ENCODE measurements at places on chromosomes 1 and 21.

- DNase-seq: no peak
Observed at GRCh38 chr1:162846256-162847212, 14.4 kb downstream of the CCDC190 start.

GRCh38 chr1:221921936-221922335 is 180.0 kb upstream of the DUSP10 start:
- DNase-seq: no peak

GRCh38 chr1:91913018-91913417 is 27.1 kb upstream of the TGFBR3 start:
- DNase-seq: no peak

GRCh38 chr1:179598631-179599030 is 7.0 kb downstream of the TDRD5 start:
- DNase-seq: no peak

GRCh38 chr1:183365093-183365492 is 53.1 kb downstream of the NMNAT2 start:
- DNase-seq: no peak

DNA sequence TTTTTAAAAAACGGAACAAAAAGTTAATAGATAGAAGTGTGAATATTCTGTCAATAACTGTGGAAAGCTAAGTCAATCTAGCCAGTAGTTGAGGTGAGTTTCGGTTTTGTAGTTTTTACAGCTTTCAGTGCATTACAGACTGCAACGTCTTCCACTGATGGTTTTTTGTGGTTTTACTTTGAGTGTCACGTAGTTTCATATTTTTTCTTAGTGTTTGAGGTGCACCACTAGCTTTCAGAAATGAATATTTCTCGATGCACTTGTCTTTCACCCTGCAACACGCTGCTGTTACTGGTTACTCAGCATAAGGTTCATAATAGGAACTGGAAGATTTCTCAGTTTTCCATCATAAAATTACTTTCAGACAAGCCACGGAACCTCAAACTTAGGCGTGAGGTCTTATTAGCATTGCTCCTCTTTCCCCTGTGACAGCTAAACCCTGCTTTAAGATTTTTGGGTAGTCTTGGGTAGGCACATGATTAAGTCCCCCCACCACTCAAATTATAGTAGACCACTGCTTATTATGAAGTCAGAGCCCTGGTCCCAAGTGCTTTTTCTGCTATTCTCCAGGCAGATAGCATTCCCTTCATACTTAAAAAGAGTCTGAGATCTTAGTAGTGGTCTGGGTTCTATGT is 1412.7 kb downstream of the KCNT2 start:
- DNase-seq: no peak

- no peak for DNase-seq
Observed at GRCh38 chr1:239349699-239350098, 36.7 kb upstream of the CHRM3 start.

DNA sequence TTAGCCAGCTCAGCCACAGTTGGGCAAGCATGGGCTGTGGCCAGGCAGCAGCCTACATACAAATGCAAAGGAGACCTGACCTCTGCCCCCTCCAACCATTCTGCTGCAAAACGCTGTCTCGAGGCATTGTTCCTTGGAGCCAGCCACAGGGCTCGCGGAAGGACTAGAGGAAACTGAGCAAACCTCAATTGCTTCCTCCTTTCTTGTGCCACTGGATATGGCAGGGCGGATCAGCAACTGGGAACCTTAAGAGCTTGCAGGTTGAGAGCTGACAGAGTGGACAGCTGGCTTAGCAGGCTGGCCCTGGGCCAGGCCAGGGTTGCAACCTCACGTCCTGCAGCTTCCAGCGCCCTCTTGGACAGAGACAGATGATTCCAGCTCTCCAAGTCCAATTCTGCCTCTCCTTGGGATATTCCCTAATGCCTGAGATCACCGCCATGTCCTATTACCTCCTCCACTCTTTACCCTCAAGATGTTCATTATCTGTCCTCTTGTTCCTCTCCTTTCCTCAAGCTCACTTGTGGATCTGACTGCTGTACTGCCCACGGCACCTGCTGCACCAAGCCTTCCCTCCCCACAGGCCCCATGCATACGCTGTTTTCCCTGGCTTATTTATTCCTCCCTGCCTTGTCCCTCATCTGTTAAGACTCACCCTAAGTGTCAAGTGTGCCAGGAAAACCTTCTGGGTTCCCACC is 67.5 kb downstream of the SDC3 start:
- no peak for DNase-seq

DNA sequence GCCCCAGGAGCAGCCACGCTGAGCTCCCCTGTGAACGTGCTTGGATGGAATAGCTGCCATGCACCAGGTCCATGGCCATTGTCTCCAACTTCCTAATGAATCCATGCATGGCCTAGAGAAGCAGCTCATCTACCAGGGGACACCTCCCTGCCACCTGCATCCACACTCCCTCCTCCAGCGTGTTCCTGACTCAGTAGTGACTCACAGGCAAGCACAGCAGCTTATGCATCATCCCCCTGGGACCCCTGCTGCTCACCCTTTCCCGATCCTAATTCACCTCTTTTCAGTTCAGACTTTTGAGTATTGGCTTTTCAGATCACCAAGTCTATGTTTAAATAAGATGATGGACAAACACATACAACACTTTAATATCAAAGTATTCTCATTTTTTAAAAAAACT is 39.9 kb upstream of the TADA1 start:
- DNase-seq: no peak

- no peak for DNase-seq
Observed at GRCh38 chr1:152976688-152977087, 6.2 kb downstream of the SPRR4 start.

DNA sequence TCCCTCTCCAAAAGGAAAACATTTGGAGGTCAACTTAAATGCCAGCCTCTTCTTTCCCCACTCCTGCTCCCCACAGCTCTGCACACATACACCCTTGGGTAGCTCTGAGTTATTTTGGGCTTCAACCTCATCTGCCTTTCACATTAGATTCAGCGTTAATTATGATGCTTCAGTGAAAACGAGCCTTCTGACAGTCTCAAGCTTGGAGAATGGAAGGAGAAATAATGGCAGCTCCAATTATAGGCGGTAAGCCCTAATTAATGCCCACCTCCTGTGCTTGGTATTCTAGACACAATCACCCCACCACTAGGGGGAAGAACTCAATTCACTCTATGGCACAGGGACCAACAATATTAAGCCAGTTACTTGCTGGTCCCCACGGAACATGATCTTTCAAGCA is 397.9 kb downstream of the BRINP2 start:
- no peak for DNase-seq

DNA sequence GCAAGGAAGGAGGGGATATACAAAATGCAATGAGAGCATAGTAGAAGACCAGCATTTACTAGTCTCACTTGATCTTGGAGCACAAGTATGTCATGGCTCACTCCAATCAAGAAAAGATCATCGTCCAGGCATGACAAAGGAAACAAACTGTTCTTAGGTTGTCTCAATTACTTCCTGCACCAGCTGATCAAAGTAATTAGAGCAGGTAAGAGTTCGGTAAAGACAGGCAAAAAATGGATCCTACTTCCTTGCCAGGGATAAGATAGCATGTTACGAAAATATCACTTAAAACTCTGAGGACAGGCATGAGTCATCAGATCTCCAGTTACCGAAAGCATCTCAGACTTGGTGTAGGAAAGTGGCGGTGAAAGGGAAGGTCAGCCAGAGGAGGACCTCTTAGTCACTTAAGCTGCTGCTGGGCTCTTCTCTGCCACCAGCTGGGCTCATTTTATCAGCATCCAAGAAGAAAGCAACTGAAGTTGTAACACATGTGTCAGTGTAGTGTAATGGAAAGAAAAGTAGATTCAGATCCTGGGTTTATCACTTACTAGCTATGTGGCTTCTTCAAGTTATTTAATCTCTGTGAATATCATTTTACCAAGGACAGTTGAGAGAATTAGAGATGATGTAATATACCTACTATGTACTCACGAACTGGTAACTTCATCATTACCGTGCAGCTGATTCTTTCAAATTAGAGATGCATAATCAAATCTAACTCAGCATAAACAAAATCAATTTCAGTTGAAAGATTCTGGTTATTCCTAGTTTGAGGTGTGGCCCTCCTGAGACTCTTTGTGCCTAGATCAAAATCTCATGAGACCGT is 46.8 kb downstream of the XCL1 start:
- DNase-seq: no peak

- DNase-seq: no peak
Observed at GRCh38 chr1:231134624-231135023, 27.2 kb upstream of the TRIM67 start.

DNA sequence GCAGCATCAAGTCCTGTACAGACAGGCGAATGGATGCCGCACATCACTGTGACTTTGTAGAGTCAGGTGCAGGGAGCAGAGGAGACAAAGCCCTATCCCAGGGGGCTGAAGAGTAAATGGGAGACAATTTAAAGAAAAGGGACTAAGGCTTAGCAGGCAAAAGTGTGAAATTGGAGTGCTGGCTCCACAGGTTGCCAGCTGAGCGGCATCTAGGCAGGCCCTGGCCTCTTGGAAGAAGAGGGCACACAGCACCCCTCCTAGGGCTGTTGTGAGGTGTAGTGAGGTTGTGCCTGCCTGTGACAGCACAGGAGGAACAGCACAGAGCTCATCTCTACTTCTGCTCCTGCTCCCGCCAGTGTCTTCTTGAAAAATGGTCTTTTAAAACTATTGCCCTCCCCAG is 47.3 kb downstream of the TENT5C start:
- DNase-seq: no peak

DNA sequence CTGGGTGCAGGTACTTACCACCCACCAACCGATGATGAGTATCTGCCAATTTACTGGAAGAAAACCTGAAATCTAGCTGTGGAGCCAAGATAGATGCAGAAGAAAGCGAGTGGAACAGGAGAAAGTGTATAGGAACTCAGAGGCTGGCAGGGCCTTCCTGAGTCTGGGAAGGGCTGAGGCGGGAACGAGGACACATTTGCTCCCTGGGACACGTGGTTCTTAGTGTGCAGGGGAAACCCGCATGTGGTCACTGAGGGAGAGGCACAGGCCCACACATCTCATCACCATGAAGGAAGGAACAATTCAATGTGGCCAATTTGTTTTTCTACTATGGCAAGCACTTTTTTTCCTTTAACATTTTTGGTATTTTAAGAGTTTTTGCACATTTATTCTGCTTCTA is 8.2 kb downstream of the RYR2 start:
- no peak for DNase-seq

GRCh38 chr1:166379447-166379846 is 212.6 kb upstream of the FAM78B start:
- no peak for DNase-seq

- DNase-seq: no peak
Observed at GRCh38 chr1:80083892-80084291, 1077.4 kb upstream of the ADGRL4 start.

GRCh38 chr1:230206976-230207375 is 139.9 kb downstream of the GALNT2 start:
- DNase-seq: no peak

GRCh38 chr1:66533804-66534740 is at the start of gene SGIP1:
Gene SGIP1 (plus strand): TSS chr1:66534153. CDS start chr1:66534359, 206 bp downstream.
- no peak for DNase-seq

GRCh38 chr1:230158415-230159291 is 91.6 kb downstream of the GALNT2 start:
- no peak for DNase-seq

DNA sequence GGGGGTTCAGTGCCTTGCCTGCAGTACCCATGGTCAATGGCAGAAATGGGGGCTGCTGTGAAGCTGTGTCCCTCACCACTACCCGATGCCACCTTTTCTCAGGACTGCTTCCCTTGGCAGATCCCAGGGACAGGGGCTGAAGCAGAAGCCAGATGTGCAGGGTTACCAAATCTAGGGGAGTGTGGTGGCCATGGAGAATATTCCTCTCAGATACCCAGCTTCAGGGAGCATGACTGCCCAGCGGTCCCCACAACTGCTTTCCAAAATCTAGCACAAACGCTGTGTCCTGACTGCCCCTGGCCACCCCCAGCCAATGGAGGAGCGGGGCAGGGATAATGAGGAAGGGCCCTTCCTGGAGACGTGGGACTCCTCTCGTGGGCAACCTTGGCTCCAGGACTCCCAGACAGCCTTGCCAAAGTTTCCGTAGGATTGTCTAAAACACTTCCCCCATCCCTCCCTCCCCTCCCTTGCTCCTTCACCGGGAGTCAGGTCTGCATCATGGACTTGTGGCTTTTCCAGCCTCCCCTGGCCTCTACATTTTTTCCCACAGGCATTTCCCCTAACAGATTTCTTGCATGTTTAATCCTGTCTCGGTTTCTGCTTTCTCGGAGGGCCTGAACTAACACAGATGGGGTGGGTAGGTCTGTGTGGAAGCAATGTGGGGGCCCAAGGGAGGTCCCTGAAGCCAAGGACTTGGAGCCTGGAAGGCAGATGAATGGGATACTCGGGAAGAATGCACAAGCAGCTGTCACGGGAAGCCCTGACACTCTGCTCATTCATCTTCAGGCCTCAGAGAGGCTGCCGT is 80.5 kb downstream of the OMA1 start:
- DNase-seq: no peak

- no peak for DNase-seq
Observed at GRCh38 chr1:223486366-223486765, 93.2 kb downstream of the CCDC185 start.

GRCh38 chr1:169892176-169892926 is 1.3 kb downstream of the SCYL3 start:
- DNase-seq: no peak

GRCh38 chr1:25922971-25923552 is 16.8 kb upstream of the STMN1 start:
- no peak for DNase-seq

GRCh38 chr1:44314452-44314851 is 40.6 kb downstream of the ERI3 start:
- DNase-seq: no peak

DNA sequence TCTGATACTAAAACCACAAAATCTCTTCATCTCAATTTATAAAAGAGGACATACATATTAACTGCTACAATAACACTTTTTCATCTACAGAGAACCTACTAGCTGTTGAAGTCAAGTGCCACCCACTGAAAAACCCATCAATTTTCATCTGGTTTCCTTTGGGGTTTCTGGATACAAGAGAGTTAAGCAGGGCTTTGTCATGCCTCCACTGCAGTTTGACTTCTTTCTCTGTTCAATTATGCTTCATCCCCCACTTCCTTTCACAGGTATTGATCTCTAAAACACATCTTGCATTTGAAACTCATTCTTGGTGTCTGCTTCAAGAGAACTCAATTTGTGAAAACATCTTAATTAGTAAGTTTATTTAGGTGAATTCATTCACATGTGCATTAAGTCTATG is 60.5 kb upstream of the ANGPTL3 start:
- DNase-seq: no peak

GRCh38 chr1:5239911-5240310 is 585.5 kb downstream of the AJAP1 start:
- DNase-seq: no peak

DNA sequence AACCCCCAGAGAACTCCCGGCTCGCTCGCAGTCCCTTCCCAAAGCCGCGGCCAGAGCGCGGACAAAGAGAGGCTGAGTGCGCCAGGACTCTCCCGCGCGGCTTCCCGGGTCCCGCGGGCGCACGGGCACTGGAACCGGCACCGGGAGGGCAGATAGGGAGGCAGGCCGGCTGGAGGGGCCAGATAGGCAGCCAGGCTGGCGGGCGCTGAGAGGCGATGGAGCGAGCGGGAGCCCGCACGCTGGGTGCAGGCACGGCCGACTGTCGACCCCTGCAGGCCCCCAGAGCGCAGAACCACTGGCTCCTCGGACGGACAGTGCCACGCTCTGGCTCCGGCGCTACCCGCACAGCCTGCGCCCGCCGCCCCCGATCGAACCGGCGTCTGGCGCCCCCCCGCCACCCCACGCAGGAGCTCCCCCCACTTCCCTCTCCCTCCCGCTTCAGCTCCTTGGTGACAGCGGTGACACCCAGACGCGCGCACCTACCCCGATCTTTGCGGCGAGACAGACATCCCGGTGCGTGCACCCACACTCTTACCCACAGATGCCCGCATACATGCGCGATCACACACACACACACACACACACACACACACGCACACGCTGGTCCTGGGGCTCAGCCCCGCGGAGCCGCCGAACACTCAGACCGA is 534 bp downstream of the SLC6A9 start:
- no peak for DNase-seq
